ENCODE measurements at places on chromosomes 5 and 9.

DNA sequence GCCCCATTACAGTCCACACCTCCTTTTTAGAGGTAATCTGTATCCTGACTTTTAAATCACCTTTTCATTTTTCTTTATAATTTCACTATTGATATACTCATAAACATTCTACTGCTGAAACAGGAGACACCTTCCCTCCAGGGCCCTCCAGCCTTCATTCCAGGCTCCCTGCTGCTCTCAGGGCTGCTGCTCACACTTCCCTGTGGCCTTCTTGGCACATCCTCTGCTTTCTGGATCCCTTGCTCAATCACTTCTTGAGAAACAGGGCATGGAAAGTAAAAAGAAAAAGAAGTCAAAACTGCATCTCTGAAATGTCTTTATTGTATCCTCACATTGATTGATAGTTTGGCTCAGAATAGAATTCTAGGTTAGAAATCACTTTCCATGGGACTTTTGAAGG, 19.3 kb upstream of the WNT8A start:
- DNase-seq, result no peak

- no peak for DNase-seq
Observed at GRCh38 chr5:14977058-14977685, 105.6 kb upstream of the ANKH start.

- DNase-seq, result no peak
Observed at GRCh38 chr5:150862070-150862469, 15.7 kb downstream of the IRGM start.

DNA sequence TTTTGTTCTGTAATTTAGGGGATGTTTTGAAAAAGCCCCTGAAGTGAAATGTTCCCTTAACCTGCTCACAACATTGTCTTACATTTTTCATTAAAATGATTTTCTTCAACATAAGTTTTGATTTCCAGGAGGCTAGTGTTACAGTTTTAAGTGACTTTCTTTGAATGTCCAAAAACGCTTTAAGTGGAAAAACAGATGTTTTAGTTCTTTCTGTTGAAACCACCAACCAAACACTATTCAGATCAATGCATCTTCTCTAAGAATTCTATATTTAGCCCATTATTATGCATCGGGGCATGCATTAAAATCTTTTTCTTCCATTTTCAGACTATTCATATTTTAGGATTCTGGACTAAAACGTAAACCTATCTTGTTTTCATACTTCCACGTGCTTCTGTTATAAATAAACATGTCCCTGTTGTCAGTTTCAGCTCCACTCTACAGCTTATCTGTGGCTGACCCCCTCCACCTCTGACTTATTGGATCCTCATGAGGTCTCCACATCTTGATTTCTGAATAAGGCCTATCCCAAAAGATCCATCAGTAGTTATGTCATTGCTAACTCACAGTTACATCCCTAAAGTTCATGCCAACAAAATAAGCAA, 882.3 kb upstream of the SEMA6A start:
- DNase-seq, result no peak

DNA sequence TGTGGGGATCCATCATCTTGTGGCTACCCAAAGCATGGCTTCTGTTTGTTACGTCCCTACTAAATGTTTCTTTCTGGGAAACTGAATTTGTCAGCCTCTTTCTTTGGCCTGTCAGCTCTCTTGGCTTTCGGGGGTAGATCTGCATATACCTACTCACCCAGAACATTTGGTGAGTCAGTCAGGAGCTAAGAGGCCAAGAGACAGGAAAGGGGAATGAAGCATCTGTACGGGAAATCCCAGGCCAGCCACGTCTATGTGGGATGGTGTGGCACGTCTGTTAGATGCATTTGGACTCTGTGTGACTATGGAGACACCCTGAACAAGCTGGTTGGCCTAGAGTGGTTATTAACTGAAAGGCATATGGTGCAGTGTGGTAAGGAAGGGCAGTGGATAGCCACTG, 58.1 kb downstream of the CDO1 start:
- no peak for DNase-seq

- DNase-seq, result no peak
Observed at GRCh38 chr5:180974612-180975315, 13.9 kb upstream of the BTNL3 start.

DNA sequence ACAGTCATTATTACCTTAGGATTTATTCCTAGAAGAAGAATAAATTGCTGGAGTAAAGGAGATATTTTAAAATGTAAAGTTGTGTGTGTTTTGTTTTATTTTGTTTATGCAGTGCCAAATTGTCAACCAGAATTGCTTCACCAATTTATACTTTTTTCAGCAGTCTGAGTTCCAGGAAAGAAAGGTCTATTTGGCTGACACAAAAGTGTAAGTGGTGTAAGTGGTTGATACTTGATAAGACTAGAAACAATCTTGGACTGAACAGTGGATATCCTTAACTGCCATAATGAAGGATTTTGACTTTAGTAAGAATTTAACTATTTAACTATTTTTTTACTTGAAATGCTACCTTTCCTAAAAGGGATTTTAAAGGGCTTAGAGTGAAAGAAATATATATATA, 37.7 kb downstream of the TYRP1 start:
- DNase-seq, result no peak

DNA sequence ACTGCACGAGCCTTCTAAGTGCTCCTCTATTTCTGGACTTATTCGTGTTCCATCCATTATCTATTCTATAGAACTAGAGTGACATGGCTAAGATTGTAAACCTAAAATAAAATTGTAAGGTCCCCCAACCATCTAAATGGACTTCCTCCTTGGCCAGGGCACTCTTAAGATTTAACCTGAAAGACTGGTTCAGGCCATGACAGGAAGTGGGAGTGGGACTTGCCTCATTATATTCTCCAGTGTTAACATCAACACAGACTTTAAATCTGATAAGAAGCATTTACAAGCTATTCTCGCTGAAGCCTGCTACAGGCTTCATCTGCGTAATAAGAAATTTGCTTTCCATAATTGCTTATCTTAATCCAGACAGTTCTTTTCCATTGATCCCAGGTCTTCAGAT, 117.0 kb downstream of the SSBP2 start:
- DNase-seq, result no peak

DNA sequence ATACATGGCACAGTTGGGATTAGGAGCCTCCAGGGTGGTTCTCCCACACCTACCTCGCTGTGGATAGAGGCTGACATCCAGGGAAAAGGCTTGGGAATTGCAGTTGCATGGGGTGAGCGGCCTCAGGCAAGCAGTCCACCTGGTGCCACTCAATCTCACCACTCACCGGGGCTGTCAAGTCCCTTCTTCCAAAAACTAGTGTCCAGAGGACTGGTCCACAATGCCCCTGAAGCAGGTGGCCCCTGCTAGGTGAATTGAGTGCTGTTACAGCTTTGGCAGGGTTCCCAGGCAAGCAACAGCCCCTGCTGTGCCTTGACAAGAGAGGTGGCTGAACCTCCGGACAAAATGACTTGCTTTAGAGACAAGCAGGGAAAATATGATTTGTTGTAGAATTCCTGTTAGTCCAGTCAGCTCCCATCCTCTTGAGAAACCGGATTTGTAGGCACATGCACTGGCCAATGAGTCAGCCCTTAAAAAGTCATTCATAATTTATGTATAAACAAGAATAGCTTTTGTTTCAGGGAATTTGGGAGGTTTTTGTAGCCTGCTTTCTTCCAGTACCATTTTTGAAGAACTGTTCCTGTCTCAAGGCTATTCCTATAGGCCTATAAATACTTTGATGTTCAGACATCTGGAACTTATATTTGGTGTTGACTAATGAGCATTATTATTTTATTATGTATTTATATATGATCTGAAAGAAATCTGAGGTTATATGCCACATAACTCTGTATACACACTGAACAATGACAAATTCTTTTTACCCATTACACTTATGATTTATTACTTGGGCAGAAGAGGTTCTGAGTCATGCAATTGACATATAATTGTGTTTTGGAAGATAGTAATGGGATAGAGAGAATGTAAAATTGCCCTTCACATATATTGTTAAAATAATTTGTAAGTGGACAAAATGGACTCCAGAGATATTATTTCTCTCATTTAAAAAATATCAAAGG, 411.1 kb downstream of the ACTL7B start:
- DNase-seq, result peak; percentile 94

GRCh38 chr5:132759114-132760048, 12.2 kb downstream of the CCNI2 start:
- no peak for DNase-seq

GRCh38 chr5:113256671-113257452, 177.9 kb downstream of the TSSK1B start:
- DNase-seq, result no peak

- no peak for DNase-seq
Observed at GRCh38 chr5:110255194-110255593, 471.3 kb downstream of the TMEM232 start.

- DNase-seq, result no peak
Observed at GRCh38 chr5:80069918-80070318, 34.8 kb downstream of the THBS4 start.

- DNase-seq, result no peak
Observed at GRCh38 chr5:80094236-80094738, 59.1 kb downstream of the THBS4 start.

- no peak for DNase-seq
Observed at GRCh38 chr9:89006267-89006666, 15.0 kb downstream of the S1PR3 start.

GRCh38 chr5:119743927-119744326, 114.6 kb downstream of the FAM170A start:
- DNase-seq, result no peak

- DNase-seq, result no peak
Observed at GRCh38 chr9:127293328-127293727, 28.8 kb downstream of the GARNL3 start.

DNA sequence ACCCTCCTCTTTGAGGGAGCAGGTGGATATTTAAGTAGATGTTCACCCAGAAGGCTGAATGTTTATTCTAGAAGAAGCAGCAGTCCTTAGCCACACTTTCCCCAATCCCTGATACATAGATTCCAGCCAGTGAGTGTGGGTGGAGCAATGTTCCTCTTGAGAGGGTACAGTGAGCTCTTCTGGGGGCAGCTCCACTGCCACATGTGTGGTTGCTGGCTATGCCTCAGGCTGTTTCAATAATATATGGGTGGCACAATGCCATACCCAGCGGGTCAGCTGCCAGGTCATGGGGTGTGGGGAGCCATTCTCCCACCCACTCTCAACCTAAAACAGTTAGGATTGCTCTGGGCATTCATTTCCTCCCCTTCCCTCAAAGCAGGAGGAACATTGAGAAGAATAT, 61.6 kb upstream of the DAB2 start:
- DNase-seq, result no peak

DNA sequence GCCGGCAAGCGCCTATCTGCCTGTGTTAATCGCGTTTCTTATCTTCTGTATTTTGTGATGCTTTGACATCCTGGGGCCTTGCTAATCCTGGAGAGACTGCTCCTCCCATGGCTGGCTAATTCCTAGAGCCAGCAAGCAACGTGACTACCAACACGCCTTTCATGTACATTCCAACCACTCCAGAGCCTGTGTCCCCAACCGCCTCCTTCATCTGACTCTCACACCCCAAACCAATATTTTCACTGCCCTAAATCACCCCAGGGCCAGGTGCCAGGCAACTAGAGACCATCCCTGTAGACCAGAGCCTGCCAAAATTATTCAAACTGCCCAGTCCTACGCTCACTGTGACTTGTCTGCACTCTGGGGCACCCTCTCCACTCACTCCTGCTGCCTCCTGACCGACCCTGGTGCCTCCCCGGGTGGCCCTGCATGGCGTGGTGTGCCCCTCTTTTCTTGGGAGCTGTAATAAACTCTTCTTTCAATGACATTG, 50.5 kb upstream of the COL5A1 start:
- no peak for DNase-seq

GRCh38 chr5:6832994-6833393, 119.8 kb downstream of the TENT4A start:
- no peak for DNase-seq

DNA sequence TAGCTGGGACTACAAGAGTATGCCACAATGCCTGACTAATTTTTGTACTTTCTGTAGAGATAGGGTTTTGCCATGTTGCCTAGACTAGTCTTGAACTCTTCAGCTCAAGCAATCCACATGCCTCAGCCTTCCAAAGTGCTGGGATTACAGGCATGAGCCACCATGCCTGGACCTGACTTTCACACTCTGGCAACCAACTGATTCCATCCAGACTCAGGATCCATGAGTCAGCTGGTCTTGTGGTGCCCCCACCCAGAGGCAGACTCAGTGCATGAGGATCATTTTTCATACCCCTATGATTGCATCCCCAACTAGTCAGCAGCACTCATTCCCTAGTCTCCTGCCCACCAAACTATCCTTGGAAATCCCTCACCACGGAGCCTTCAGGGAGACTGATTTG, 375.9 kb downstream of the ANXA1 start:
- DNase-seq, result no peak

- DNase-seq, result no peak
Observed at GRCh38 chr9:70829591-70830265, 291.7 kb downstream of the TRPM3 start.

- DNase-seq, result no peak
Observed at GRCh38 chr5:133698646-133699526, 86.5 kb upstream of the FSTL4 start.

DNA sequence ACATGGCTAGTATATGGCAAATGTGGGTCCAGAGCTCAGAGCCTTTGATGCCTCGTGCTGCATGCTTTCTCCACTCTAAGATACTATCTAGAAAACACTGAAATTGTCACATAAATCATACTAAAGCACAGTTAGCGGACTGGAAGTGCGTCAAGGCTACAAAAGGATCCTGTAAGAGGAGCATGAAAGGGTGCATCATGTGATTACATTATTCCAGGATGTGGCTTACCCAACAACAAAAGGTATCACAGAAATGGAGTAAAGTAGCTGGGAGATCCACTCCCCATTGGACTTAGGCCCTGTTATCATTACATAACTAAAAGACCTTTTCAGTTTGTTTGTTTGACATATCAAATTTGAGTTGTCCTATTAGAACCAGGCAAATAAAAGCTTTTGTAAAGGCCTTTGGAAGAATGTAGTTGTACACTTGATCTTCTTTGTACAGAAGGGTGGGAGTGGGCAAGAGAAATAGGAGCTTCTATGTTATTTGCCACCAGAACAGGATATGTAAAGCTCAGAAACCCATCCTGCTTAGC, 6.9 kb downstream of the SLC31A1 start:
- no peak for DNase-seq

DNA sequence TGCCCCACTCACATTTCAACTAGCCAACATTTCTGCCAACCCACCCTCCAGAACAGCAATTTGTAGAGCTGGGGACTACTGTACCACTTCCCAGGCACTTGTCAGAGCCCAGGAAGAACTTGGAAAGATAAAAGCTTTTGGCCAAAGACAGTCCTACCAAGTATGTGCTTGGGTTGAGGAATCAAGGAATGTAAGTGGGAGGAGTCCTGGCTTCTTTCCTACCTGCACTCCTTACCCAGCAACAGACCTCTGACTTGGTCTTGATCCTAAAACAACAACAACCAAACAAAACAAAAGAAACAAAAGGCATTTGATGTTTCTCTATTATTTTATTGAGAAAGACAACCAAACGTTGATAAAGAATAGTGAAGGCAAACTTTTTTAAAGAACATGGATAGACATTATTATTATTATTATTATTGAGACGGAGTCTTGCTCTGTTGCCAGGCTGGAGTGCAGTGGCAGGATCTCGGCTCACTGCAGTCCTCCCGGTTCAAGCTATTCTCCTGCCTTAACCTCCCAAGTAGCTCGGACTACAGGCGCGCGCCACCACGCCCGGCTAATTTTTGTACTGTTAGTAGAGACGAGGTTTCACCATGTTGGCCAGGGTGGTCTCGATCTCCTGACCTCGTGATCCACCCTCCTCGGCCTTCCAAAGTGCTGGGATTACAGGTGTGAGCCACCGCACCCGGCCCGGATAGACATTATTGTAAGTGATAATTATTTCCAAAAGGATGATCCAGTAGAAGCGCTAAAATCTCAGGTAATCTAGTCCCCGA, 33.5 kb downstream of the ANXA2R start:
- DNase-seq, result no peak
